Amniotic epithelial cell (primary cell): ENCODE measurements at places on chromosomes 4 and X.

GRCh38 chr4:45539142-45539814, 584.6 kb downstream of the GABRG1 start:
- DNase-seq = no peak

GRCh38 chrX:71532078-71532752, 689 bp upstream of the OGT start:
- peak; percentile 63 for DNase-seq

DNA sequence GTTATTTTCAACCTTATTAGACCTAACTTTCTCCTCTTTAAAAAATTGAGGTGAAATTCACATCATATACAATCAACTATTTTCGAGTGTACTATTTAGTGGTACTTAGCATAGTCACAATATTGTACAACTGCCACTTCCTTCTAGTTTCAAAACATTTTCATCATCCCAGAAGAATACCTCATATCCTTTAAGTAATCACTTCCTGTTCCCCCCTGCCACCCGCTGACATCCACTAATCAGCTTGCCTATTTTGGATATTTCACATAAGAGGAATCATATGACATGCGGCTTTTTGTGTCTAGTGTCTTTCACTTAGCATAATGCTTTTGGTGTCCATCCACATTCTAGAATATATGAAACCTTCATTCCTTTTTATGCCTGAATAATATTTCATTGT, 10.0 kb upstream of the PPA2 start:
- DNase-seq = no peak

- peak; percentile 28 for DNase-seq
Measured at GRCh38 chrX:53479301-53479700, 45.1 kb upstream of the HSD17B10 start.

GRCh38 chr4:185396724-185397385, at the start of gene ANKRD37:
Gene ANKRD37, plus strand, starts transcription at chr4:185396841. Its CDS starts 83 bp downstream, at chr4:185396924.
- peak; percentile 29 for DNase-seq

GRCh38 chrX:50707955-50708699, 105.9 kb downstream of the SHROOM4 start:
- no peak for DNase-seq

GRCh38 chr4:52876069-52876468, 14.0 kb downstream of the RASL11B start:
- DNase-seq = no peak

GRCh38 chrX:1249101-1249887, 19.3 kb upstream of the CSF2RA start:
- DNase-seq = no peak

- DNase-seq = peak; percentile 74
Measured at GRCh38 chr4:56681158-56681852, at the start of gene HOPX. Gene HOPX, minus strand, starts transcription at chr4:56681296. Its CDS starts 23,480 bp downstream, at chr4:56657816.

GRCh38 chr4:151517896-151518295, 108.9 kb downstream of the FHIP1A start:
- DNase-seq = no peak

DNA sequence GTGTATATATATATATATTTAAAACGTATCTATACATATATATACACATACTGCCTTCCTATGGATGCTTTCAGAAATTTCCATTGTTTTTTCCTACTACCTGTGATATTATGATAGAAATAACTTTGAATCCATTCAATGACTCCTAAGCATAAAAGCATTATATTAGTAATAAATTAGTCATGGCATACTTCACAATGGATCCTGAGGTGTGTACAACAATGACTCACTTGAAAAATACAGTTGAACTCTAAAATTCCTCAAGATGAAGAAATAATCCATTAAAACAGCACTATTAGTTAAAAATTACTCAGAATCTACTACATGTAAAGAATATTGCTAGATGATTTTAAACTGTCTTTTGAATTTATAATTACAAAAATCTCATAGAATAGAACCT, 201.1 kb downstream of the STPG2 start:
- no peak for DNase-seq

DNA sequence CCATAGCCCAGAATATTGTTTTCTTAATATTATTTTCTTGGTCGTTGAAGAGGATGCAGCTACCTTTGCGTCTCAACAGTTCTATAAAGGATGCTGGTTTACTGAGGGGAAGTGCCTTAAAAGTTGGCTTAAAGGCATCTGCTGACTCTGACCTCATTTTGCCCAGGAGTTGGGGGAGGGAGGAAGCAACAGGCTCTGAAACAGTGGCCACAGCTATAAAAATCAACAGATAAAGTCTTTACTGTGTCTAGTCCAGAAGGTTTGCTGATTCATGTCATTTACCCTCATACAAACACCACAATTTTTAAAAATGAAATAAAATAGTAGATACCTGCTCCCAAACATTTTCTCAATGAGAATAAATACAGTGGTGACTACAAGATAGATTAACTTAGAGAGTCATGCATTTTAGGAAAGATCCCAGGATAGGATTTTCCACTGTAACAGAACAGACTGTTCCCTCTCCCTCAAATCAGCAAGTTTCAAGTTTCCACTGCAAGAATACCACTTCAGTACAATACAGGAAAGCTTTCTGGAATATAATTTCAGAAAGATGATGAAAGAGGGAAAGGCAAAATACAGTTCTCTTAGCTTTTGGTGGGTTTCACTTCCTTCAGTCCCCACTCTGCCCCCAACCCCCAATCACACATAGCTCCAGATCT, 1.9 kb downstream of the PHKA1 start:
- peak; percentile 71 for DNase-seq

- DNase-seq = no peak
Measured at GRCh38 chrX:18490806-18491555, 65.6 kb downstream of the CDKL5 start.

DNA sequence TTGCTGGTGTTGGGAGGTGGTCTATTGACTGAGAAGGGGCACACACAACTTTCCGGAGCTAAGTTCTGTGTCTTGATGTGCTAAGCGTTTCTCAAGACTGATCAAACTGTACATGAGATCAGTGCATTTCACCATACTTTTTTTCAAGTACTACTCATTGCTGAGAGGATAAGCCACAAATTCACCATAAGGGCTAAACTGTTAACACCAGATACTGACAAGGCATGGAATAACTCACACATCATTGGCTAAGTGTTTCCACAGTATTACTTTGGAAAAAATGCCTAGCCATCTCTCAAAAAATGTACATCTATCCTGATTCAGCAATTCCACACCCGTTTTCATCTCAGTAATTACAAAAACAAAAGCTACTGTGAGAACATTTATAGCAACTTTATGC, 13.0 kb downstream of the RBMX start:
- DNase-seq = peak; percentile 76

DNA sequence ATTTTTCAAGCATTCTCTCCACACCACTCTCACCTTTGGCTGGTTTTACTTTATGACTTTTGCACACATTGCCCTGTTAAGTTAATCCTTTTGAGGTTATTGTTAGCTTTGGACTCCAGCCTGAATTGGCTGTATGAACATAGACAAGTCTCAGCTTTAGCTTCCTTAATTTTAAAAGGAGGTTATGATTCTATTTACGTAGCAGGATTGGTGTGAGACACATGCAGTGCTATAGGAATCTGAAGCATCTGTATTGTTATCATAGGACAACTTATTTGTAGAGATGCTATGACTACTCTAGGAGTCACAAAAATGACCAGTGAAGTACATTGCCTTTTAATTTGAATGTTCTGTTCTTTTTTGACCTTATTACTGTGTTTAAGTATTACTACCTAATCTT, 15.7 kb downstream of the PGAM4 start:
- no peak for DNase-seq

DNA sequence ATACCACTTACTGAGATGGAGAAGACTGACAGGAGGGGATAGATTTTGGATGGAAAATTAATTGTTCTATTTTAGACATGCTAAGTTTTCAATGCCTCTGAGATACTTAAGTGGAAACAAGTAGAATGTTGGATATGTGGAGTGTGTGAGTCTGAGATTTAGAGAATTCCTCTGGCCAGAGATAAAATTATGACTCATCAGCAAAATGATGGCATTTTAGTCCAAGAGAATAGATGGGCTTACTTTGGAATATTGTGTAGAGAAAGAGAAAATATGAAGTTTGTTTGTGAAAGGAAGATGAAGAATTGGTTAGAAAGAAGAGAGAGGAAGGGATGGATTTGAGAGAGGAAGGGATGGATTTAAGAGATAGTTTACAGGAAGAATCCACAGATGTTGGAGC, 108.6 kb upstream of the PPP1R2C start:
- DNase-seq = no peak

DNA sequence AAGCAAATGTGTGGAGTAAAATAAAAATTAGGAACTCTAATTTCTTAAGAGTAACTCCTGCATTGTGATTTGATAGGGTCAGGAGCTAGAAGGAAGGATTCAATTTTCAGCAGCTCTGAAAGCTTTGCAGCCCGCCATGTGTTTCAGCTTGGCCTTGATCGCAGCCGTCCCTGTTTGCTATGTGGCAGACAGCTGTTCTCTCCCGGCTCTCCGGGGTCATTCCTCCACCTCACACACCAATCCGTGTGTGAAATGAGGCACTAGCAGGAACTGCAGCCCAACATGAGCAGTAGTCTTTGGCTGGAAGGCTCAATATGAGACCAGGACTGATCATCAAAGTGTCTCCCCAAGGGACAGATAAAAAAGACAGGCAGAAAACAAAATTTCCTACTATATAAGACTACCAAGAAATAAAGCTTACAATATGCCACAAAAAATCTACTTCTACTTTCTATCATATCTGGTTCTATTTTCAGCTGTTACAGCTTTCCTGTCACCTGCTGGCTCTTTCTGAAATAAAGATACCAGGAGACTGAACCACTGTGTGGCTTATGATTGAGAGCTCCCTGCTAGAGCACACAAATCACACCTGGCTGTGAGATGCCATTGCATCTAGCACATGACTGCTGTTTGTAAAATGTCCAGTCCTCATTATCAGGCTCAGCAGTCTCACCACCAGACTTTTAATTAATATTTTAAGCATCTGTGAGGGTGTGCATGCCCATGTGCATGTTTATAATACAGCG, 44.1 kb upstream of the SEC24B start:
- DNase-seq = no peak

GRCh38 chr4:137946453-137947174, 295.5 kb downstream of the SLC7A11 start:
- DNase-seq = peak; percentile 61

DNA sequence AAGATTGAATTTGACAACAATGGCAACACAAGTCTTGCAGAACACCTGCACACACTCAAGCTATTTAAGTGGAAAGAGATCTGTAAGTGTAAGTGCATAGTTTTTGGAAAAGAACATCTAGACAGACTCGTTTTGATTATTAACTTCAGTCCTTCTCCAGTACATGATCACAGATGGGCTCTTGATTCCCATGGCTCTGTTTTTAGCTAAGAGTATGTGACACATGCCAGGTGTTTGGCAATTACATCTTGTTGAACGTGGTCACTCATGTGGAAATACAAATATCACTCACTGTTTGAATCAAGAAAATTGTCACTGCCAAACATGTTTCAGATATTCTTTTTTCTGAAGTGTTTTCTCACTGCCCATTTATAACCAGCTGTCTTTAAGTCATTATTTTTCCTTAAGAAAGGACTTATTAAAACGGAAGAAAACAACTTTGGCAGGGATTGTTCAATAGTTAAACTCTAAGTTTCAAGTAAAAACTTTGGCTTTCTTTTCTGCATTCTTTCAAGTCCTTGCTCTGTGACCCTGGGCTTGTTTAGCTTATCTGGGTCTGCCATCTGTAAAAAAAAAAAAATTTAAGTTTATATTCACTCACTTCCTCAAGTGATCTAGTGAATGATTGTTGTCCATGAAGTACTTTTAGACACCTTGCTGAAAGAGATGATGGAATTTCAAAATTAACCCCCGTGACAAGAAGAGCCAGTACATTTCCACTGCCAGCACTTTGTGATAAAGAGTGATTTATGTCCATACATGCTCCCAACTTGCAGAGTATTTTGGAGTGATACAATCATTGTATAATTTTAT, 125.4 kb downstream of the ATXN3L start:
- DNase-seq = peak; percentile 57

- DNase-seq = no peak
Measured at GRCh38 chr4:140242357-140243277, 88.6 kb upstream of the MAML3 start.

DNA sequence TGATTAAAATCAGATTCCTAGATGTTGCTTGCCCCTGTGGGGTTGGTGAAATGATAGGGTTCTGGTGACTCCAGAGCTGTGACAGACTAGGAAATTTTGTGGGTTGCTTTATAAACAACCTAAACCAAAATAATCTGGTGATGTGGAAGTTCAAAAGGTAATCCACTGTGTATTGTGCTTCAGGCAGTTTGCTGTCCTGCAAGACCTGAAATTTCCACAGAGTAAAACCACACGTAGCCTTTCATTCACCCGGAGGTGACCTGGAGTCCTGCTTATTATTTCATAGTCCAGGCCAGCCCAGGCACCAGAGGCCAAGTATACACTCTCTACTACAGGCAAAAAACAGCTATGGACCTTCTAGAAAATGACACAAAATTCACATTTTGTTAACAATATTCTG, 114.6 kb upstream of the CBR4 start:
- peak; percentile 46 for DNase-seq

- DNase-seq = peak; percentile 88
Measured at GRCh38 chr4:123562994-123563750, 166.6 kb downstream of the SPRY1 start.

GRCh38 chr4:107155366-107155765, 119.3 kb upstream of the DKK2 start:
- DNase-seq = no peak

- no peak for DNase-seq
Measured at GRCh38 chr4:148288448-148288847, 153.8 kb downstream of the NR3C2 start.

GRCh38 chr4:82500435-82501153, 61.2 kb downstream of the TMEM150C start:
- DNase-seq = peak; percentile 12

GRCh38 chrX:9628779-9629493, 136.7 kb downstream of the GPR143 start:
- DNase-seq = no peak

- DNase-seq = no peak
Measured at GRCh38 chrX:38993500-38993899, 192.2 kb downstream of the MID1IP1 start.

GRCh38 chr4:183838987-183839712, 66.0 kb upstream of the STOX2 start:
- DNase-seq = peak; percentile 10

DNA sequence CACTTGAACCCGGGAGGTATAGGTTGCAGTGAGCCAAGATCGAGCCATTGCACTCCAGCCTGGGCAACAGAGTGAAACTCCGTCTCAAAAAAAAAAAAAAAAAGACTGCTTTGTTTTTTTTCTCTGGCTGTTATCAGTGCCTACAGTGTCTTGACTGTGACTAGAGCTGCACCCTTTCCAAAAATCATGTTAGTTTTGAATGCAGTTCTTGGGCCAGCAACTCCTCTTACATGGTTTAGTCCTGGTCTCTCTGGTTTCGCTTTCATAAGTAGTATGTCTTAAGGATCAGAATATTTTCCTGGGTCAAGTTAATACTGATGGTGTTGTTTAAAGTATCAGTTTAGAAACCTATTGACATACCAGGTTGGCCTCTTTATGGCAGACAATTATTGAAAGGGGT, 34.2 kb upstream of the NALF2 start:
- DNase-seq = no peak

DNA sequence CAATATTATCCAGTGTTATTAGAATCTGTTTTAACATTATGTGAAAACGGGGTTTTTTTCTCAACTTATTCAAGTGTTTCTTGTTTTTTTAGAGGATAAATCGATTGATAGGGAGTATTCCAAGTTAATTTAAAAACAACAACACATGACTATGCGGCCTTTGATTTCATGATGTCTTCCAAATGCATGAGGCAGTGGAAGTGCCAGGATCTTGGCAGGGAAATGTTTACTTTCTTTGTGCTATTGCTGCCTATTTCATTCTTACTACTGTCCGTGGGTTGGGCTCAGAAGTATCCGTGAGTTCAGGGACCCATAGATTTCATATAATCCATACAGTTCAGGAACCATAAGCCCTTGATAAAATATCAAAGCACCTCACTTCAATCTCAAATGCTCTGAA, 64.6 kb downstream of the ABCG2 start:
- DNase-seq = no peak
